ENCODE measurements at places on chromosomes 13 and 19.

- no peak for DNase-seq
Measured at GRCh38 chr13:110044551-110045111, 258.2 kb upstream of the IRS2 start.

DNA sequence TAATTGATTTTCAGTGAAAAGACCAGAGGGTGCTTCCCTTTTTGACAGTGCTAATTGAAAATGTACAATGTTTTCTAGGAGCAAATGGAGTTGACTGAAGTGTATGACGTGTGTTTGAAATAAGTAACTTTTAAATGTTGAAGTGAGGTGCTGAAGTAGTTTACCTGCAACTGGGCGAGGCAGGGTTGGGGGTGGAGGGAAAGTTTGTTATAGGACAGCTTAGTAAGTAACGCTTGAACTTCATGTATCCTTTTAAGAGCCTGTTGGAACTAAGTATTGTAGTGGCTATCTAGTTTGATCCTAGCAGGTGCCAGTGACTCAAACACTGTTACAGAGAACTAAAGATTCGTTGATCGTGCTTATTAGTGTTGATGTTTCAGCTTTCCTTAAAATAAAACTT lies 5.9 kb downstream of the SLAIN1 start:
- DNase-seq = no peak

DNA sequence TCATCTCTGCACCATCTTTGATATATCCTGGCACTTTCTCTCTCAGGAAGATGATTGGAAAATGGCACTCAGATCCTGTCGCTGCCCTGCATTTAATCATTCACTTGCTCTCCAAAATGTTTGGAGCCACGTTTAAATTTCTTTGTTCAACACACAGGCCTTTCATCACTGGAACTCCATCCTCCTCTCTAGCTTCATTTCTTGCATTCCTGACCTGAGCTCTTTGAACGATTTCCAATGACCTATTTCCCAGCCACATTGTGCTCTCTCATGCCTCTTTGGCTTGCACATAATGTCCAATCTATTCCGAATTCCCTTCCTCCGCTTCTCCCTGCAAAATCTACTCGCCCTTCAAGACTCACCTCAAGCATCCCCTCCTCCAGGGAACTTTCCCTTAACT lies 287.4 kb upstream of the NBEA start:
- no peak for DNase-seq

DNA sequence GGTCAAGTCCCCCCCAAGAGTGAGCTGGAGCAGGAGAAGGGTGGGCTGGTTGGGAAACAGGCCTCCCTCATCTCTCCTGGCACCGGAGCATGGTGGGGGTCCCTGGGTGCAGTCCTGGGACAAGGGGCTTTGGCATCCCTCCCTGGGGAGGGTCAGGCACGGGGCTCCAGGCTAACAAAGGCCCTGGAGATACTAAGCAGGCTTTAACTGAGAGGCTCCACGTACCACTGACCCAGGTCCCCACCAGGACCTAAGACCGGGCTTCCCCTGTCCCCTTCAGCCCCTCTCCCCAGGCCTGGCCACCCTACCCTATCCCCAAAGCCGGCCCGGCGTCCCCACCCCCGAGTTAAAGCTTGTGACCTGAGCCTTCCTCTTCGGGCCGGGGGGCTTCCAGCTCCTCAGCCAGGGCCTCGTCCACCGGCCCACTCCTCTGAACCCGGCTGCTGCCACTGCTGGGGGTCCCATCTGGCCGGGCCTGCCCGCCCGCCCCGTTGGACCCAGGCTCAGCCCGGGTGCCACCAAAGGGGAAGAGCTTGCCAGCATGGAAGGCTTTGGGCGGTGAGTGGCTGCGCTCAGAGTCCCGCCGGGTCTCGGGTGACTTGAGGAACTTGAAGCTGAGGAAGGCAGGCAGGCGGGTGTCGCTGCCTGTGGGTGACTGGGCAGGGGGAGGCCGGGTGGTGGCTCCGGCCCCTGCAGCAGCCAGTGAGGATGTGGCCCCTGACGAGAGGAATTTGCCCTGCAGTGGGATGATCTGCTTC lies 10.1 kb downstream of the ANO8 start:
- no peak for DNase-seq

- no peak for DNase-seq
Measured at GRCh38 chr19:36939153-36939552, 23.0 kb downstream of the ZNF568 start.

- no peak for DNase-seq
Measured at GRCh38 chr19:36719687-36720556, 32.5 kb downstream of the ZNF567 start.

DNA sequence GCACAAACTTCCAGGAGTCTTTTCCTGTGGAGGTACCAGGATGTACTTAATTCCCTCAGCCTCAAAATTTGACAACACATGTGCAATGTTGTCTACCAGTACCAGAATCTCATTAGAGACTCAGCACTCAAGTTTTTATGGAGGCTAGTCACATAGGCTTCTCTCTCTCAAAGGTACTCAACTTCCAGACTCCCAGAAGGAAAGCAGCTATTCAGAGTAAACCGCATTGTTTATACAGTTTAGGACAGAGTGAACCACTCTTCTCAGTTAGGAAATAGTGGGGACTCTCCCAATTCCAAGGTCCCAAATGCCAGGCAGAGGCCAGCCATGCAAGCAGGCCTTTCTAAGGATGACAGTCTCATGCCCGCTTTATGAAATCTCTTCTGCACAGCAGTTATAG lies 8.5 kb upstream of the C1QTNF9B start:
- no peak for DNase-seq

- DNase-seq = peak; percentile 95
Measured at GRCh38 chr13:48749699-48750473, 96.2 kb downstream of the CYSLTR2 start.

DNA sequence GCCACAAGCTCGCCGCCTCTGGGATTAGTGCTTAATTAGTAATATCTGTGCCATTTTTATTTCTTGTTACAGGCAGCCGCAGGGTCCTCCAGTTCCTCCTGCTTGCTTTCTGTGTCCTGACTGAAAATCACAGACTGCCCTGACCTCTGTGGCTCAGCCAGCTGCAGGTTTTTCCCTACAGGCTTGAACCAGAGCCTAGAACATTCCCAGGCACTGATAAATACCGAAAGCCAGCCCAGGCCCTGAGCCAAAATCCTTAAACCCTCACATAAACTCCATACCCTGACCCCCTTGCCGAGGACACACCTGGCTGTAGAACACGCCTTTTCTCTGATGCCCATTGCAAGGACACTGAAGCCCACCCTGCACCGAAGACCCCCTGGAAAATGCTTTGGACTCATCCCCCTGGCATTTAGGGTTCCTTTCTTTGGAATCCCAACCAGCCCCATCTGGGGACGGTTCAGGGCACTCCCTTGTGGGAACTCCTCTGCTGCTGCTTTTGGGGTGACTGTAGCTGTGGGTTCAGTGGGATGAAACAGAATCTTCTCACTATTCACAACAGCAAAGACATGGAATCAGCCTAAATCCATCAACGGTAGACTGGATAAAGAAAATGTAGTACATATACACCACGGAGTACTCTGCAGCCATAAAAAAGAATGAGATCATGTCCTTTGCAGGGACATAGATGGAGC lies 15.5 kb downstream of the DPP9 start:
- no peak for DNase-seq

- no peak for DNase-seq
Measured at GRCh38 chr19:31179471-31179852, 169.8 kb downstream of the TSHZ3 start.

GRCh38 chr13:50125304-50125553 lies 110.0 kb downstream of the KCNRG start:
- DNase-seq = no peak

DNA sequence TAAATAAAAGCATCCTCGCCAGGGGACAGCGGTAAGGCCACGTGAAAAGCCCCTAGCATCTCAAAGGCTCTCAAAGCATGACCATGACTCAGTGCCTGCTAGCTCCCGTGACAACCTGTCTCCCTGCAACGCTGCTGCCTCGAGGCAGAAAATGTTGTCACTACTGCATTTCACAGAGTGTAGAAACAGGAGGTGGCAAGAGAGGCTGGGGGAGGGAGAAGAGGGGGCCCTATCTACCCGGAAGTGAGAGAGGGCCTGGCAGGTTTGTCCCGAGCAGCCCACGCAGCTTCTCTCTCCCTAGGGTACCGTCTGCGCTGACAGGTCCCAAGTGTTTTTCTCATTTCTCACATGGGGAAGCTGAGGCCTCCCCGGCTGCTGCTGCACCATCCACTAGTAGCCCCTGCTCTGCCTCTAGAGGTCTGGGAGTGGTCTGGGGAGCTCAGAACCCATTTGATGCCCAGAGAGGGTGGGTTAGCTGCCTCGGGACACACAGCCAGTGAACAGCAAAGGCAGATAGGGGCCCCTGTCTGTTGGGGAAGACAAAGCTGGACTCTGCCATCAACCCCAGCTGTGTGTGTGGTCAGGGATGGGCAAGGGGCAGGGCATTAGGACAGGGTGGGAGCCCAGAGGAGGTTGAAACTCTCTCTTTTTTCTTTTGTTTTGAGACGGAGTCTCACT lies 3.7 kb downstream of the TINCR start:
- peak; percentile 10 for DNase-seq

GRCh38 chr13:47109028-47109427 lies 212.2 kb upstream of the HTR2A start:
- DNase-seq = no peak

DNA sequence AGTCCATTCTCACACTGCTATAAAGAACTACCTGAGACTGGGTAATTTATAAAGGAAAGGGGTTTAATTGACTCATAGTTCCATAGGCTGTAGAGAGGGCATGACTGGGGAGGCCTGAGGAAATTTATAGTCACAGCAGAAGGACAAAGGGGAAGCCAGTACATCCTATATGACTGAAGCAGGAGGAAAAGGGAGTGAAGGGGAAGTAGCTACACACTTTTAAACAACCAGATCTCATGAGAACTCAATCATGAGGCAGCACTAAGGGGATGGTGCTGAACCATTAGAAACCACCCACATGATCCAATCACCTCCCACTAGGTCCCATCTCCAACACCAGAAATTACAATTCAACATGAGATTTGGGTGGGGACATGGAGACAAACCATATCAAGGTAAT lies 209.1 kb downstream of the DIAPH3 start:
- no peak for DNase-seq

- DNase-seq = no peak
Measured at GRCh38 chr19:11246941-11247340, 7.5 kb downstream of the ANGPTL8 start.

GRCh38 chr19:4065430-4066175 lies 1.1 kb downstream of the ZBTB7A start:
- DNase-seq = peak; percentile 75

DNA sequence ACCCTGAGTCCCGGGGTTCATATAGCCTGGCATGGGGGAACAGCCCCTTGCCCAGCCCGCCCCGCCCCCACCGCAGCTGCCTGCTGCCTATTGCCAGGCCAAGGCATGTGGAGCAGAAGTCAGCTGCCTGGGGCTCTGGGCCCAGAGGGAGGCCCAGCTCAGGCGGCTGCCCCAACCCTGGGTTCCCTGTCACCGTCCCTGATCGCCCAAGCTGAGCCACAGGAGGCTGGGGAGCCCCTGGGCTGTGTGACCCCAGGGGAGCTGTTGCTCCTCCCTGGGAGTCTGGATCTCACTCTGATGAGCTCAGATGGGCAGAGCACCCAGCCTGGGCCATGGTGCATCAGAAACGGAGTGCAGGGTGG lies 1.4 kb downstream of the PLIN4 start:
- no peak for DNase-seq

DNA sequence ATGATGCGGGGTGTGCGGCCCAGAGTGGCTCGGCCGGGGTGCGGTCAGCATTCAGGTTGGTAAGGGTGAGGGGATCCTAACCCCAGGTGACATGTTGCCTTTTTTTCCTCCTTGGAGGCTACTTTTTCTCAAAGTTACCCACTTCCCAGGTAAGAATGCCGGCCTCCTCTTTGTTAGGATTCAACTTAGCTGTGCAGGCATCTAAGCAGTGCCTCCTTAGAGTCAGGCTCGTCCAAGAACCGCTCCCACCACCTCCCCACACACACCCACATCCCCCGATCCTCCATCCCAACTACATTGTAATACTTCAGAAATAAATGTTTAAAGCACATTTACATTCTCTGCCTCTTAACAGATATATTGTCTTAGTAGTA lies 733 bp upstream of the ENOX1 start:
- no peak for DNase-seq

DNA sequence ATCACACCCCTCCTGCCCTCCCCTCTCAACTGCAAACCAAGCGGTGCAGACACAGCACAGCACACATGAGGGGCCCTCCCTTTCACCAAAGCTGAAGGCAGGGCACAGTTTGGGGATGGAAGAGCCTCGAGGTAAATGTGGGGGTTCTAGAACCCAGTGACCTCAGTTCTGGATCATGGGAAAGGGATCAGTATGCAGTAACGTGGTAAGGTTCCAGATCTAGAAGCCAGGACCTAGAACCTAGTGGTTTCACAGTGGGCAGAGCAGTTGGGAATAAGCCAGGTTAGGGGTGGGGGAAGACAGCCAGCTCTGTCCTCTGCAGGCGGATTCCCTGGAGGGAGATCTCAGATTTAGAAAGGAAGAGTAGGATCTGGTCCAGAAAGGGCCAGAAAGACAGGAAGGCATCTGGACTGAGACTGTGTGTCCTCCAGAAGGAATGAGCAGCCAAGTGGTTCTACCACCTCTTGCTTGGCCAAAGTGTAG lies 3.1 kb downstream of the FTL start:
- DNase-seq = no peak

- no peak for DNase-seq
Measured at GRCh38 chr13:41458761-41459431, 1.5 kb downstream of the RGCC start.

DNA sequence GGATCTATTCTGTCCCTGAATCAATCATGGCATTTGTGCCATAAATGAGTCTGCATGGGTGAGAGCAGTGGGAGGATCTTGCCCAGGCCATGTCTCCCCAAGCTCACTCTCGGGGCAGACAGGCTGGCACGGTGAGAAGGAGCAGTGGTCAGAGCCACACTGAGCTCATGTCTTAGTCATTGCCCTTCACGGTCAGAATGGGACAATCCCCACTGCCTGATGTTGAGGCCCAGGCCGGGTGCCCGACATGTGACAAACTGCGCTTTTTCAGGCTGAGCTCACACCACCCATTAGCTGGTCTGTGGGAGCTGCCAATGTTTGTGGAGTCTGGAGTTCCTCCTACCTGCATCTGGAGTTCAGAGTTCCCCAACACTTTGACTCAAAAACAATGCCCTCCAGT lies 481.9 kb downstream of the COG6 start:
- DNase-seq = no peak

- peak; percentile 67 for DNase-seq
Measured at GRCh38 chr13:20924758-20925394, 22.3 kb upstream of the XPO4 start.

All from kidney epithelial cell (primary cell).